ENCODE measurements at places on chromosomes 4 and X.

DNA sequence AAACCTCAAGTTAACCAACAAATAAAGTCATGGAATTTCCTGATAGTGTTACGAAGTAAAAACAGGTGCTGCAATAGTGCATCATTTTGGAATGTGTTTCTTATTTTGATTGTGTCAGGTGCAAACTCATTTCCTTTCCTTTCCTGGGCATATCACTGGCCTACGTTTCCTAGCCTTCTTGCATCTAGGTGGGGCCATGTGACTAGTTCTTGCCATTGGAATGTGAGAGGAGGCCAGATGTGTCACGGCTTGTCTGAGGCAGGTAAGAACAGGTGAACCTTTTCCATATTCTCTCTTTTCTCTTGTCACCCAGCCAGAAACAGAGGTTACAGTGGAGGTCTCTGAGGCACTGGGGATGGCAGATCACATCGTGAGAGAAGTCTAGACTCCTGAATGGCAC is 868.0 kb downstream of the RPA4 start:
- DNase-seq: no peak

- DNase-seq: no peak
Measured at GRCh38 chr4:74097631-74098426, 1.2 kb downstream of the CXCL2 start.

GRCh38 chr4:139950568-139950967 is 203.4 kb downstream of the MAML3 start:
- DNase-seq: no peak

GRCh38 chr4:14596904-14597303 is 405.4 kb upstream of the CPEB2 start:
- no peak for DNase-seq

GRCh38 chr4:16034010-16034748 is 49.6 kb downstream of the PROM1 start:
- no peak for DNase-seq

DNA sequence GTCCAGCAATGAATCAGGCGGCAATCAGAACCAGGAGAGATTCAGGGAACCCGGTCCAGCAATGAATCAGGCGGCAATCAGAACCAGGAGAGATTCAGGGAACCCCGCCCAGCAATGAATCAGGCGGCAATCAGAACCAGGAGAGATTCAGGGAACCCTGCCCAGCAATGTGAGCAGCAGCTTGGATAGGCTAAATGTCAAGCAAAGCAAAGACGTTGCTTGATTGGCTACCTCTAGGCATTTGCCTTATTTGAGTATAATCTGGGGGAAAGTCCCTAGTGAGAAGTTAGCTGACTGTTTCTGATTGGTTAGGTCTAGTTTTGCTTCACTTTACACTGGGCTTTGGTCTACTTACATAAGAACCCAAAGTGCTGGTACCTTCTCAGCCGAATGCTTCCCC is 1212.2 kb upstream of the TENM3 start:
- DNase-seq: no peak

DNA sequence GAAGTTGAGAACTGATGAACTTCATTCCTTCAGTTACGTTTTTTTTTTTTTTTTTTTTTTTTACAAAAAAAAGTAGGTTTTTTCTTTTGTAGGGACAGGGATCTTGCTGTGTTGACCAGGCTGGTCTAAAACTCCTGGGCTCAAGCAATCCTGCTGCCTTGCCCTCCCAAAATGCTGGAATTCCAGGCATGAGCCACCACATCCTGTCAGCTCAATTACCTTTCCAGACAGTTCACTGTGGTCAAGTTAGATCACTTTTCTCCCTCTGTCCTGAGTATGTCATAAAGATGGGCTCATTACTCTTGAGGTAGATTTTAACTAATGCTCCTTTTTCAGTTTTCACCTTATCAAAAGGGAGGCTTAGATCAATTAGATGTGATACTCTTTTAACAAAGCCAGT is 10.8 kb upstream of the NR3C2 start:
- no peak for DNase-seq

GRCh38 chr4:33467291-33467690 is 2747.1 kb downstream of the PCDH7 start:
- no peak for DNase-seq

DNA sequence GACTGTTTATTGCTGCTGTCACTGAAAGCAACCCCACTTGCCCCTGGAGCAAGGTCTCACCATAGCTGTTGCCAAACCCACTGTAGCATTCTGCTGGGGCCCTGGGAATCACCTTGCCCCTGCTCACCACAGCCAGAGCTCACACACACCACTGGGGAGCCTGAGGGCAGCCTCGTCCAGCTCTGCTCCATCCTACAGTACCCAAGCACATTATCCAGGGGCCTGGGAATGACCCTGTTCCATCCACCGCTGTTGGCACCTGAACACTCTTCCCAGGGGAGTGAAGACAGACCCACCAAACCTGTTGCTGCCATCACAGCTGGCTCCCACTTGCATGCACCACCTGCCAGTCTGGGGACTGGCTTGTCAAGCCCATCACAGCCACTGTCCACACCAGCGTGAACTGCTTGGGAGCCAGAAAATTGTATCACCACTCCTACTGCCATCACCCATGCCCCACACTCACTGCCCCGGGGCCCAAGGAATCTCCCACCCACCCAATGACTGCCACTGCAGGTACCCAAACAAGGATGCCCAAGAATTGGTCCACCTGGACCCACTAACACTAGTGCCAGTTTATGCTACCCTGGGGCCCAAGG is 811.3 kb downstream of the KLHL13 start:
- DNase-seq: no peak

- no peak for DNase-seq
Measured at GRCh38 chr4:114389070-114389685, 209.4 kb upstream of the UGT8 start.

DNA sequence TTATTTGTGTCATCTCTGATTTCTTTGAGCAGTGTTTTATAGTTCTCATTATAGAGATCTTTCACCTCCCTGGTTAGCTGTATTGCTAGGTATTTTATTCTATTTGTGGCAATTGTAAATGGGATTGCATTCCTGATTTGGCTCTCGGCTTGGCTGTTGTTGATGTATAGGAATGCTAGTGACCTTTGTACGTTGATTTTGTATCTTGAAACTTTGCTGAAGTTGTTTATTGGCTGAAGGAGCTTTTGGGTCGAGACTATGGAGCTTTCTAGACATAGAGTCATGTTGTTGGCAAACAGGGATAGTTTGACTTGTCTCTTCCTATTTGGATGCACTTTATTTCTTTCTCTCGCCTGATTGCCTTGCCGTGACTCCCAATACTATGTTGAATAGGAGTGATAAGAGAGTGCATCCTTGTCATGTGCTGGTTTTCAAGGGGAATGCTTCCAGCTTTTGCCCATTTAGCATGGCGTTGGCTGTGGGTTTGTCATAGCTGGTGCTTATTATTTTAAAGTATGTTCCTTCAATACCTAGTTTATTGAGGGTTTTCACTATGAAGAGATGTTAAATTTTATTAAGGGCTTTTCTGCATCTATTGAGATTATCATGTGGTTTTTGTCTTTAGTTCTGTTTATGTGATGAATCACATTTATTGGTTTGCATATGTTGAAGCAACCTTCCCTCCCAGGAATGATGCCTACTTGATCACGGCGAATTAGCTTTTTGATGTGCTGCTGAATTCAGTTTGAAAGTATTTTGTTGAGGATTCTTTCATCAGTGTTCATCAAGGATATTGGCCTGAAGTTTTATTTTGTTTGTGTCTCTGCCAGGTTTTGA is 72.7 kb upstream of the BOD1L1 start:
- DNase-seq: no peak

GRCh38 chr4:189113389-189113888 is 827.2 kb upstream of the FRG1 start:
- DNase-seq: no peak

GRCh38 chr4:675036-675882 is 917 bp downstream of the MYL5 start:
- no peak for DNase-seq

GRCh38 chr4:124631760-124632159 is 80.8 kb downstream of the ANKRD50 start:
- no peak for DNase-seq

- no peak for DNase-seq
Measured at GRCh38 chrX:121085612-121086010, 38.2 kb downstream of the GLUD2 start.

- no peak for DNase-seq
Measured at GRCh38 chr4:55947912-55948725, 626 bp upstream of the CEP135 start.

DNA sequence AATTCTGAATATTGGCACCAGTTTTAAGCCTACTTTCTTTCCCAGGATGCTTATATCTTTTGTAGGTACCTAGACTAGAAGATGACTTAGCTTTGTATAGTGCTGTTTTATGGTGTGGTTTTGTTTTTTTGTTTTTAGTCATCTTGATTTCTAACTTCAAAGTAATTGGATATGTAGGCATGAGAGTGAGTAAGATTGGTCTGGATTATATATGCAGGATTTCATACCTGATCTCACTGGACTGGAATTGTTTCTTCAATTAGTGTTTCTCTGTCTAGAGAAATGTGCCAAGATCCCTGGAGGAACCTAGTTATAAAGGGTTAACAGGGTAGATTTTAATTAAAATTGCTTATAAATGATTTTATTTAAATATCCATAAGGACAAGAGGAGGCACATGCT is 23.1 kb downstream of the NAP1L5 start:
- DNase-seq: no peak

DNA sequence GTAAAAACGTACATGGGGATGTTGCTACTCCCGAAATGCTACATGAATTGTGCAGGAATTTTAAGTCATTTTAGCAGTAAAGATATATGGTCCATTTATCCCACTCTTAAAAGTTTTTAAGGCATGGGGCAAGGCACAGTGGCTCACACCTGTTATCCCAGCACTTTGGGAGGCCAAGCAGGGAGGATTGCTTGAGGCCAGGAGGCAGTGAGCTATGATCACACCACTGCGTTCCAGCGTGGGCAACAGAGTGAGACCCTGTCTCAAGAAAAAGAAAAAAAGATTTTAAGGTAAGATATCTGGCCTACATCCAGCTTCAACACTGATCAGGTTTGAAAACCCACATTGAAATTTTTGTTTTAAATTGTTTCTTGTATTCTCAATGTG is 1.2 kb upstream of the SEC24D start:
- DNase-seq: no peak

GRCh38 chrX:7191681-7192110 is 43.7 kb upstream of the PUDP start:
- no peak for DNase-seq

DNA sequence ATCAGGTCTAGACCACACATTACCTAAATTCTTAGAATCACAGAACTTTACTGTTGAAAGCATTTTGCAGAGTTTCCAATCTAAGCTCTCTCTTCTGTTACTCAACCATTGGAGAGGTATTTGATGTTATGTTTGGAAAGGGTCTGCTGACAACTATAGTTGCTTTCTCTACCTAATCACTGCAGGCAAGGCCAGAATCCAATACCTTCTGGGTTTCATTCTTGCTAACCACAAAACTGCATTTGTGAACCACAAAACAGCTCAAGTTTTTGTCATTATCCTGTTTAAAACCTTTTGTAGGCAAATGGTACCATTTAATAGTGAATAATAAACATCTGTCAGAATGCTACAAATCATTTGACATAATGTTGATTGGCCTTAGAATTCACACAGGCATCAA is 380.1 kb downstream of the GASK1B start:
- no peak for DNase-seq

DNA sequence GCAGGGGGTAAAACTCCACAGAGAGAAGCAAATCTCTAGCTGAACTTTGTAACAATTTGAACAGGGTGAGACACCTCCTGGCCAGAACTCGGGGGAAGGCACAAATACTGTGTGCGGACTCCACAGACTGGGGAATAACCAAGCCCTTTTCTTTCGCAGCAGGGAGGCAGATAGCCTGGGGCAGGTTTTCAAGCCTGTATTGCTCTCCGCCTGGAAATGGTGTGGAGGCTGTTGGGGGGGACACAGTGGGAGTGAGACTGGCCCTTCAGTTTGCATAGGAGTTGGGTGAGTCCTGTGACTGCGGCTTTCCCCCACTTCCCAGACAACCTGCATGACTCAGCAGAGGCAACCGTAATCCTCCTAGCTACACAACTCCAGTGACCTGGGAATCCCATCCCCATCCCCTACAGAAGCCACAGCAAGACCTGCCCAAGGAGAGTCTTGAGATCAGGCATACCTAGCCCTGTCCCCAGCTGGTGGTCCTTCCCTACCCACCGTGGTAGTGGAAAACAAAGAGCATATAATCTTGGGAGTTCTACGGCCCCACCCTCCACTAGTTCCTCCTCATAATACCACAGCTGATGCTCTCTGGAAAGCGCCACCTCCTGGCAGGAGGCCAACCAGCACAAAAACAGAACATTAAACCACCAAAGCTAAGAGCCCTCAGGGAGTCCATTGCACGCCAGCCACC is 12.9 kb upstream of the SMPX start:
- no peak for DNase-seq

- DNase-seq: no peak
Measured at GRCh38 chr4:27011401-27011800, 150.8 kb downstream of the STIM2 start.

- no peak for DNase-seq
Measured at GRCh38 chrX:88604433-88605221, 142.4 kb upstream of the CPXCR1 start.

GRCh38 chrX:56572975-56573374 is 9.5 kb downstream of the UBQLN2 start:
- no peak for DNase-seq

DNA sequence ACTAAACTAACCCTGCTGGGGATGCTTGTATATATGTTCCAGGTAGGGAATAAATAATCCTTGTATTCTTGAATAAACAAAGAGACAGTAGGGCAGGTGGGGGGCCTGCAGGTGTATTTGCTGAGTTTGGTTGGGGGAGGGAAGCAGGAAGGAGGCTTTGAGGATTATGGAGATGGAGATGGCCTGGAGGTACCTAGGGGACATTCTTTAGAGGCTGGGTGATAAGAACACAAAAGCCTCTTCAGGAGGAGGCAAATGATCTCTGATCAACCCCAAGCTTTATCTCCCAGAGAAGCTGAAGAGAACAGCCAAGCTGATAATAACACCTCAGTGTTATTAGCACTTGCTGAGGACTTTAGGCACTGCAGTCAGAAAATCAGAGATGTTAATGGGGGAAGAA is 187.7 kb downstream of the MGST2 start:
- no peak for DNase-seq

DNA sequence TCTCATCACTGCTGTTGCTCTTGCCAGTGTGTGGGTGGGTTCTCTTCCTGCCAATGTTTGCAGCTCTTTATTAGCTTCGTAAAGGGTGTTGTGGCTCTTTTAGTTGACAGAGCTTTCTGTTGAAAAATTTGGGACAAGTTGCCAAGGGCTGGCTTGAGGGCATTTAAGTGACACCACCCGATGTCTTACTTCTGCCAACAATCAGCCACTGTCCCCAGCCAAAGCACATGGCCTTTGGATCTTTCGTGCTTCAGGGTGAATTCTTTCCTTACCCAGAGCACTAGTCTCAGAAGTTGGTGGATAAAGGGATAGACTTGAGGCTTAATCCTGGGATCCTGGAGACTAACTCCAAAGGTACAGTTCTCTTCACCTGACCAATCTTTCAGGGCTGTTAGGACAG is 113.6 kb downstream of the SOX3 start:
- DNase-seq: no peak

DNA sequence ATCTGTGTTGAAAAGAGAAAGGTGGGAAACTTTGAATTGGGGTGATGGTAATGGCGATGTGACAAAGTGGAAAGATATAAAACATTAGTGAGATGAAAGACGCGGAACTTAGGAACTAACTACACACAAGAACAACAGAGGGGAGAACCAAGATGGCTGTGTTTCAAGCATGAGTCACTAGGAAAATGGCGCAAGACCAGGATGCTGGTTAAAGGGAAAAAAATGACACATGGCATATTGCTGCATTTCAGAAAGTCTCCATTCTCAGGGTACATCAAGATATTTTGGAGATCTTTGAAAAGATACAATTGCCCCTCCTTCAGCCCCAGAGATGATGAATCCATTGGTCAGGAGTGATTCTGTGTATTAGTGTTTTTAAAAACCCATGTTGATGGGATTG is 164.4 kb downstream of the FBXO8 start:
- no peak for DNase-seq

Data from left ventricle myocardium superior (tissue), 1 donor.